ENCODE measurements at places on chromosomes 1 and 21.
A peak's percentile ranks its signal among the peaks of the same experiment; 100 is the strongest.

DNA sequence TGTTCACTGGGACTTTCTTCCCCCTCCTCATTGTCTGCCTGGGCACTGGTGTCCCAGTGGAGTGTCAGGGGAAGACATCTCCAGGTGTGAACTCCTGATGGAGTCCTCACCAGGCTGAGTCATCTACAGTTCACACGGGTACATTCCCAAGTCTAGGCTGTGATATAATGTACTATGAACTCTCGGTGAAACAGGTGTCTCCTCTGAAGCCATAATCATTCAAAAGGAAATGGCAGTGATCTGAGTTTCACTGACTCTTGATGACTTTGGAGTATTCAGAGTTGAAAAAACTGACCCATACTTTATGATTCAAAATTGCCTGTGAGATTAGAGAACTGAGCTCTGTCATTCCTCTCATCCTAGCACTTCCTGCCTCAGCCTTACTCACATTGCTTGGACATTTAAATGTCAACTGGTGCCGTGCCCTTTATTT, 9.1 kb downstream of the LAMC2 start:
- DNase-seq = no peak

DNA sequence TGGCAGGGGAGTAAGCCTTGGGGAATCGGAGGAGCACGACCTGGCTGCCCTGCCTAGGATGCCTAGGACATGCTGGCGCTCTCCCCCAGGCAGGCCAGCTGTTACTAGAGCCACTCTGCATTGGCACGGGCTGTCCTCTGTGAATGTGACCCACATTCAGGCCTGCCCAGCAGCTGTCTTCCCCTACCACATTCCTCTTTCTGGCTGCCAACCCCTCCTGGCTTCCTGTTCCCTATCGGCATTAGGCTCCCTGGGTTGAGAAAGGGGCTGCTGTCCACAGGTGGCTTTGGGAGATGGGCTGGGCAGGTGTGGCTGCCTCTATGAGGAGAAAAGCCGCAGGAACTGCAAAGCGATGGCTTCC, 2.3 kb upstream of the NFASC start:
- DNase-seq = no peak

GRCh38 chr1:66944330-66945274, 19.8 kb downstream of the MIER1 start:
- no peak for DNase-seq

DNA sequence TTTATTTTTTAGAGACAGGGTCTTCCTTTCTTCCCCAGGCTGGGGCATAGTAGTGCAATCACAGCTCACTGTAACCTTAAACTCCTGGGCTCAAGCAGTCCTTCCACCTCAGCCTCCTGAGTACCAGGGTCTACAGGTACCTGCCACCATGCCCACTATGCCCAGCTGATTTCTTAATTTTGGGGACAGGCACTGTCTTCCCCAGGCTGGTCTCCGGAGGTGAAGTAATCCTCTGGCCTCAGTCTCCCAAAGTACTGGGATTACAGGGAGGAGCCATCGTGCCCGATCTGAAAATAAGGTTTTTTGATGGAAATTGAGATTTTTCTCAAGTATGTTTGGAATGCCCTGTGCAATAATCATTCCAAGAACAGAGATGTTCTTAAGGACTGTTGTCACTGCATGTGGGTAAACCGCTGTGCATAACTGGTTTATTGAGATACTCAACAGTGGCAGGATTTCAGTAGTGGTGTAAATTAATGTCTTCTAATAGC, 934 bp upstream of the MSH4 start:
- no peak for DNase-seq

DNA sequence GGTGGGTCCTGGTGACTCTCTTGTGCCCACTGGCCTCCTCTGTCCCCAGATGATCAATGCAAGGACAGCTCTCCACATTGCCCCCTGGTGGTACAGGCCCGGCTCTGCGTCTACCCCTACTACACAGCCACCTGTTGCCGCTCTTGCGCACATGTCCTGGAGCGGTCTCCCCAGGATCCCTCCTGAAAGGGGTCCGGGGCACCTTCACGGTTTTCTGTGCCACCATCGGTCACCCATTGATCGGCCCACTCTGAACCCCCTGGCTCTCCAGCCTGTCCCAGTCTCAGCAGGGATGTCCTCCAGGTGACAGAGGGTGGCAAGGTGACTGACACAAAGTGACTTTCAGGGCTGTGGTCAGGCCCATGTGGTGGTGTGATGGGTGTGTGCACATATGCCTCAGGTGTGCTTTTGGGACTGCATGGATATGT, 10.8 kb downstream of the ADAMTSL4 start:
- DNase-seq = peak; percentile 70

DNA sequence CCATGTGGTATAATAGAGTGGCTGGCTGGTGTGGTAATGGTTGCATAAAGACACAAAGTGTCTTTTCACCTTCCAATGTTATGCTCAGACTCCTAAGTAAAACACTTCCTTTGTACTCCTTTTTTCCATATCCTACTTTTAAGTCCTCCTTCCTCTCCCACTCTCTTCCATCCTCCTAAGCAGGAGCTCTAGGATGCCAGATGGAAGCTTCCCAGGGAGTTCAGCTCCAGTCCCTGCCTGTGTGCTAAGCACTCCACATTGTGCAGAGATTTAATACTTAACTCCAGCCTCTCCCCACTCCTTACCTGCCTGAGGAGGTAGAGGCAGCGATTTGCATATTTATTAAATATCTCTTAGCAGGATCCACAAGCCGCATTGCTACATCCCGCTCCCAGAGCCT, 60.5 kb upstream of the IGSF21 start:
- DNase-seq = no peak

GRCh38 chr21:46187814-46188213, 3.6 kb upstream of the SPATC1L start:
- no peak for DNase-seq

GRCh38 chr1:41913014-41913413, 5.7 kb downstream of the HIVEP3 start:
- DNase-seq = no peak

- DNase-seq = no peak
These were observed 347.5 kb downstream of the SMYD3 start for GRCh38 chr1:246159279-246160227.

DNA sequence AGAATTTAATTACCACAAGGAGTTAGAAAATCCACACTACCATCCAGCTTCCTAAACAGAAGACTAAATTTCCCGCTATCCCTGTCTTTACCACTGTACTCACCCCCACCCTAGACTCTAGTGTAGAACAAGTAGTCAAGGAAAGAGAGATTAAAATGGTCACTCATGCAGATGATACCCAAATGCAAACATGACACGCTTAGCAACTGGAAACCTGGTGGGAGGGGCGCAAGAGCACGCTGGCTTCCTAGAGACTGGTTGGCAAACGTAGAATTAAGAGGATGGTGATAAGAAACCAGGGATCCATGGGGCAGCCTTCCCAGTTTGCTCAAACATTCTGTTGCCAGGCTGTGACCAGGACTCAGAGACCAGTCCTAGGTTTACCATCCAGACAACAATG, 9.9 kb upstream of the LDLRAD1 start:
- no peak for DNase-seq

GRCh38 chr1:171389171-171389570, 75.2 kb downstream of the FMO4 start:
- no peak for DNase-seq

DNA sequence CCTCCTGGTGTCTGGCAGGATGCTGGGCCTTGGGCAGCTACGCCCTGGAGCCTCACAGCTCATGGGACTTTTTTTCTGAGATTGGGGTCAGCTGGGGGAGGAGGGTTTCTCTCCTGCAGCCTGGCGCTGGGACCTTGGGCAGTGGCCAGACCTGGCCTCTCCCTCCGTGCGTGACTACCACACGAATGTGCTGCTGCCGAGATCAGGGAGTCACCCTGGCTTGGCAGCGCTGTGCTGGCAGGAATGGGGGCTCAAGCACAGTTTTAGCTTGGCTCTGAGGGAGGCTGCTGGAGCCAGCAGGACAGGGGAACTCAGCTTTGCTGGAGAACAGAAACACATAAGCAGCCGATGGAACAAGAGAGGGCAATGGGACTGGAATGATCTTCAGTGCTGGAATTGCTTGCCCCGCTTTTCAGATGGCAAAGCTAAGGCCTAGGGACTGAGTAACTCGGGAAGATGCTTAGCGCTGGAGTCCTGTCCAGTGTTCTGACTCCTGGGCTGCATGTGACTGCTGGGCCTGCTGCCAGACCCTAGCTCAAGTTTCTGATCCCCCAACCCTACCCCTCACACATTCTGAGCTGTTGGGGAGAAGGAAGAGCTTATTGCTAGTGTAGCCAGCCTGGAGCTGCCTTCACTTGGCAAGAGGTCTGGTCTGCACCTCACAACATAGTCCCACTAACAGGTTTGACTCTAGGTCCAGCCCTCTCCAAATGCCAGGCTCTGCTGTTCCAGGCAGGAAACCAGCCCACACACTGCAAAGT, 69.9 kb downstream of the NAV1 start:
- DNase-seq = no peak

DNA sequence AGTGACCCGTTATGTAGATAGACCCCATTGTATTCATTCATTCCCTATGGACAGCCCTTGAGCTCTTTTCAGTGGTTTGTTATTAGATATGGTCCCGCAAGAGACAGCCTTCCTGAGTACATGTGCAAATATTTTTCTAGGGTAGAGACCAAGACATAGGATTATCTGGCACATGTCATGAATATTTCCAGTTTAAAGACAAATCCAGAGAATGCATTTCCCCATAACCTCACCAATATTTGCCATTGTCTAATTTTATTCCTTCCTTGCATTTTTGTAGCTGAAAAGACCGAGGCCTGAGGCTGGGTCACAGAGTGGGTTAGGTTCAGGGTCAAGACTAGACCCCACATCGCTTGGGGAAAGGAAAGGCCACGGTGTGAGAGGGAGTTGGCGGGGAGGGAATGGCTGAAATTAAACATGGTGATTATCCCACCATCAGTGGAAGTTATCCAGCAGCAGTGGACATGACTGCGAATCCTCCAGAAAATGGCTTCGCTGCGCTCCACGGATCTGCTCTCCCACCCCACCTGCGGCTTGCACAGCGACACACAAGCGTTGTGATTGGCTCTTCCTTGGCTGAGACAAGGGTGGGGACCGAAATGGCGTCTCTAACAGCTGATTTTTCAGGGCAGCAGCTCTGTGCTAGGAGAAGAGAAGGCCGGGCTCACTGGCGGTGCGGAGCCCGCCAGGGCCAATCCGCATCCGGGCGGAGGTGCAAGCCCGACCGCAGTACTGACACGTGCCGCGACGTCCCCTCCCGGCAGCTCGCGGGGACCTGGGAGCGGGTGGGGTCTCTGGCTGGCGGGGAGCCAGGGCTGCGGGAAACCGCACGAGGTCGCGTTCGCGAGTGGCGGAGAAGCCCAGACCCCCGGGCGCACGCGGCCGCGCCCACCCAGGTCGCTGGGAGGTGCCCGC, 16.1 kb upstream of the STMN1 start:
- peak; percentile 52 for DNase-seq

DNA sequence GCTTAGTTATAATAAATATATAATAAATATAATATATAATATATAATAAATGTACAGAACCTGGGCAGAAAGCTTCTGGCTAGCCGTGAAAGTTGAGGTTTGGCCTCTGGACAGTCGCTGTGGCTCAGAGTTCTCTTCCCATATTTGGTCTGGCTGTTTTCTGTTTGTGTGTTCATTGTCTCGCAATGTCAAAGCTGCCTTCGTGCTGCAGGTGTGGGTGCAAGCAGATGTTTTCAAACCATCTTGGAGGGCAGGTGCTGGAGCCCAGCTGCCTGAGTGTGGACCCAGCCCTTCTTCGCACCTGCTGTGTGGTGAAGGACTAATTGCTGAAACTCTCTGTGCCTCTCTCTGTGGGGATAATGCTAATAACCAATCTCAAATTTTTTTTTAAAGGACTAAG, 3.6 kb upstream of the CSTB start:
- no peak for DNase-seq
